ENCODE measurements at places on chromosomes 11 and 22. TPM values are rescaled to one million over a fixed set of nuclear protein-coding genes. Genes with fewer than 3 reads are reported as not detected.

GRCh38 chr11:26930518-26931247, 63.2 kb upstream of the FIBIN start:
- DNase-seq, result no peak

DNA sequence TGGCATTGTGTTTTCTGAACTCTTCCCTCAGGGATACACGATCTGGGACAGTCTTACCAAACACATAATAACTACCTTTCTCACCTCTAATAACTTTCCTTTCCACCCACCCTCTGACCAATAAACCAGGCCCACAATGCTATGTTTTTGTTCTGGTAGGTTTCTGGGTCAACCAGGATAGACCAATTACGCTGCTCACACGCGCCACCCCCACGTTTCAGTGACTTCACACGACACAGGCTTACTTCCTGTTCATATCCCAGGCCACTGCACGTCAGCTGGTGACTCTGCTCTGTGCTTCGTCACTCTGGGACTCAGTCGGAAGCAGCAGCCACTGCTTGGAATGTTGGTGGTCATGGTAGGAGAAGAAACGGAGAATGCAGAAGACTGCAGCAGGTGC, 2.5 kb downstream of the KRTAP5-4 start:
- DNase-seq, result peak; percentile 14

GRCh38 chr11:130029137-130029536, 26.5 kb upstream of the PRDM10 start:
- DNase-seq, result no peak

- no peak for DNase-seq
These were observed 11.6 kb upstream of the RTN4R start for GRCh38 chr22:20279662-20280134.

DNA sequence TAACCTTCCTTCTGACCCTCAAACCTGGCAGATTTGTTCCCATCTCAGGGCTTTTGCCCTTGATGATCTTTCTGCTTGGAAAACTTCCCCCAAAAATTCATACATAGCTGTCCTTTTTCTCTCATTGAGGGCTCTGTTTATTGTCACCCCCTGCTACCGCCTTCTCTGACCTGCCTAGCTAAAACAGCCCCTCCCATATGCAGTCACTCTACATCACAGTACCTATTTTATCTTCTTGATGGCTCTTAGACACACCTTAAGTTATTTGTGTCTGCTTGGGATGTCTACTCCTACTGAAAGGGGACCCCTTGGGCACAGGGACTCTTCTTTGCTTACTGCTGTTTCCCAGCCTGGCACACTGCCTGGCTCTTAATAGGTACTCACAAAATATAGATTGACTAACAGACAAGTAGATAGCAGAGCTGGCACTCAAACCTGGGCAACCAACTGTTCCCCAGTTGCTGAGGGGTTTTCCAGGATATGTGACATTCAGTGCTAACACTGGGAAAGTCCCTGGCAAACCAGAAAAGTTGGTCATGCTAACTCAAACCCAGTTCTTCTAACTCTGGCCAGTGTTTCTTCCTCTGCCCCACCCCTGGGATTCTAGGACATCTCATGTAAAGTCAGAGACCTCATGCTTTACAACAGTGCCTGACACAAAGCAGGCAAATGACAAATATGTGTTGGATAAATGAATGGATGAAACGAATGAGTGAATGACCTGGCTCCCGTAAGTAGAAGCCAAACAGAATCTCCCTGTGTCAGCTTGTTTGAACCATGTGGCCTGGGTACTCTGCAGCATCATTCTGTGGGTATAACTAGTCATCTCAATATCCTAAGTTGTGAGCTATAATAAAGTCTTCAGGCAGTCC, 19.8 kb upstream of the FJX1 start:
- no peak for DNase-seq

DNA sequence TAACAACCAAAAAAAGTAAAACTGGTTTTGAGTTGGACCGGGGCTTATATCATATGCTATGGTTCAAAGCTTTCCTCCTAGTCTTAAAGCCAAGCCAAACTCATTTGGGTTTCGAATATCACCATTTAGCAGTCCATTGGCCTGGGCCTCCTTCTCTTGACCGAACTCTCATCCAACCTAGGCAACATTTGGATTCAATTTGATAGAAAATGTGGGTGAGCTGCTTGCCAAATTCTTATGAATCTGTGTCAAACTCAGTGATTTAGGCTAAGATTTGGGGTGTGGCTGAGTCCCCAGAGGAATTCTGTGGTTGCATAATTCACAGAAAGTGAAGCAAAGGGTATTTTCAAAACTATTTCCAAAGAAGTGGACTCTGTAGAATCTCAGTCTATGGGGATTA, 83.7 kb downstream of the BLID start:
- no peak for DNase-seq

GRCh38 chr22:29233277-29233877, 27.7 kb downstream of the EMID1 start:
- no peak for DNase-seq

GRCh38 chr11:35247428-35247827, 108.5 kb downstream of the CD44 start:
- DNase-seq, result no peak

GRCh38 chr11:119533921-119534736, 111.2 kb upstream of the THY1 start:
- DNase-seq, result peak; percentile 84

The POU2AF3 gene
- not detected for total RNA-seq

The IGF2 gene
- 110 TPM for total RNA-seq

The ANGPTL5 gene
- not detected for total RNA-seq

All from chondrocyte (in vitro differentiated cells).